ENCODE measurements at places on chromosomes 2 and 18.

- DNase-seq: no peak
Observed at GRCh38 chr2:229752970-229753729, 38.8 kb upstream of the DNER start.

DNA sequence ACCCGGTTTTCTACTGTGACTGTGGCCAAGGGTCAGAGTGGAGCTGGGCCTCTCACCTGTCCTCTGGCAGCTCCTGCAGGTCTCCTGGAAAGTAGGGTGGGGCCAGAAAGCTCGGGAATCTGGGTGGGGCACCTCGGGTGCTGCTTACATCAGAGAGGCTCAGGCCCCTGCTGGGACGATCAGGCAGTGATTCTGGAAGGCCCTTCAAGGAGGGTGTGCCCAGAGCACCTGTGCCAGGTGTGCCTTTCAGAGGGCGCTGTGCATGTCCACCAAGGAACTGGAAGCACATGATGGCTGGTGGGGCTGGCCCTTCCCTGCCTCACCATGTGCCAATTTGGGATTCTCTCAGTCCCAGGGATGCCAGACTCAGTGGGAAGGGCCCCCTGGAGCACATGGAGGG lies 44.0 kb downstream of the ATP6V1C2 start:
- no peak for DNase-seq

DNA sequence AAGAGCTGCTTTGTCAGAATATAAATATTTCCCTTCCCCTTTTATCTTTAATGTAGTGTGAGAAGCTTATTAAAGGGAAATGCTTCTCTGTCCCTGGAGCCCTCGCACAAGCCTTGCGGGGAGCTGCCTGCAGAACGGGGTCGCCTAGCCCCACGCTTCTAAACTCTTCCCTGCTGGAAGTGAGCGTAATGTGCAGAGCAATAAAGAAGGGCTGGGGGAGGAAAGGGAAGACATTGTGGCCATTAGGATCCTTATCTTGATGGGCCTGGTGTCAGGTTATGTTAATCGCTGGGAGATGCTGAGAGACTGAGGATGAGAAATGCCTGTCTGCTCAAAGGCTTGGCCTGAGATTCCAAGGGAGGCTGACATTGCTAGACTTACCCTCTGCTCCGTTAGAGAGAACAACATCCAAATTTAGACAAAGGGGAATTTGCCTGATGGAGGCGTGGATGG lies 18.9 kb upstream of the FZD7 start:
- DNase-seq: no peak

GRCh38 chr2:88831792-88832248 lies 140.3 kb downstream of the RPIA start:
- DNase-seq: no peak

DNA sequence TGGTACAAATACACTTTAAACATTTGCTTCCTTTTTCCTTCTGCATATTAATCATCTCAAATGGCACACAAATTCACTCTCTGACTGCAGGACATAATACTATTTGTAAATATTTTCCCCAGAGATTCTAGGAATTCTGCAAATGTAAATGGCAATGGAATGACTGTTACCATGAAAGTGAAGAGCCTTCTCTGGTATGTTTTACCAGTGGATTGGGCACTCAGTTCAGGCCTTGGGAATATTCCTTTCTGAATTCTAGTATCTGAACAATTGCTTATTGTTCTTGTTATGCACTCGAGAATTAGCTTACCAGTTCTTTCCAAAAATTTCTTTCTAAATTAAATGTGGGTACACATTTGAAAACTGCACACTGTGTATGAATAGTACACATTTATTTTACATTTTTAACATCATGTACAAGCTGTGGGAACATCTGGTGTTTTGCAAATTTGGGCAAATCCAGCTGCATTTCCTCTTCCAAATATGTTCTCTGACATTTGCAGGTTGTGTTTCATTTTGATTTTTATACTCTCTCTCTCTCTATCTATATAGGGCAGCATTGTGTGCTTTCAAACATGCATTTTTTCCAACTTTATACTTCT lies 289.1 kb downstream of the NBAS start:
- no peak for DNase-seq

DNA sequence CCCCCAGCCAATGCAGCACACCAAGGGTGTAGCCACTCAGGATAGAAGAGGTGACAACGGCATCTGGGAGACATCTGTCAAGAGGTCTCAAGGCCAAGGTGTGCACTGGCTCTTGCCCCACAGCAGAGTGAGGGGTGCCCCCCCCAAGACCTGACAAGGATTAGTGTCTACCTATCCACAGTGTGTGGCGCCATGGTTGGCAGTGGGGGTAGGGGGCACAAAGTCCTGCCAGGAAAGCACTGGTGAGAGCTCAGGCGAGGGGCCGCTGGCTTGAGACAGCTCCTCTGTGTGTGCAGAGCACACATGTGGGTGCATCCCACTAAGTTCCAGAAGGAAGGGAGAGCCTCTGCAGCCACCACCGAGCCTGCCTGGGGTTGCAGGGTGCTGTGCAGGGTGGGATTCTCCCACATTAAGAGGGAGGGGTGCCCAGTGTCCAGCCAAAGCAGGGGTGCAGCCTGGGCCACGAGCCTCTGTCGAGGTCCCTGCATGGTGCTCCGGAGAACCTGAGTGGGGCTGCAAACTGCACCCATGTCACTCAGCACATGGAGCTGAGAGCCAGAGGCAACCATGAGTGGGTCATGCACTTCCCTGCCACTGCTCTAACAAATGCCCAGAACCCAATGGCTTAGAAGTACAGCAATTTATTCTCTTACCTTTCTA lies 311.2 kb upstream of the HDAC4 start:
- no peak for DNase-seq

DNA sequence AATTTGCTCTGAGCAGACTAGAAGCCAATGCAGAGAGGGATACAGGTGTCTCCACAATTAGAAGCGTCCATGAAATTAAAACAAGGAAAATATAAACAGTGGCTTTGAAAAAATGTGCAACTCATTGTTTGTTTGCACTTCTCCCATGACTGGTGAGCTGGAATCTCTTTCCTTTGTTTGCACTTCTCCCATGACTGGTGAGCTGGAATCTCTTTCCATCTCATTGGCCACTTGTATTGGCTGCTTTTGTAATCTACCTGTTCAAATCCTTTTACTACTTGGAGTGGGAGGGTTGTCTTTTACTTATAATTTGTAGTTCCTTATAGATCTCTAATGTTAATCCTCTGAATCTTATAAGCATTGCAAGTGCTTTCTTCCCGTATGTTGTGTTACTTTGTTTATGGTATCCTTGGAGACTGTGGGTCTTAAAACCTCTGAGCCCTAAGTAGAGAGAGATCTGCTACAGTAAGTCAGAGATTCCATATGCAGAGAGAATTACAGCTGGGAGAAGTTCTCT lies 94.1 kb downstream of the RTN4 start:
- no peak for DNase-seq

DNA sequence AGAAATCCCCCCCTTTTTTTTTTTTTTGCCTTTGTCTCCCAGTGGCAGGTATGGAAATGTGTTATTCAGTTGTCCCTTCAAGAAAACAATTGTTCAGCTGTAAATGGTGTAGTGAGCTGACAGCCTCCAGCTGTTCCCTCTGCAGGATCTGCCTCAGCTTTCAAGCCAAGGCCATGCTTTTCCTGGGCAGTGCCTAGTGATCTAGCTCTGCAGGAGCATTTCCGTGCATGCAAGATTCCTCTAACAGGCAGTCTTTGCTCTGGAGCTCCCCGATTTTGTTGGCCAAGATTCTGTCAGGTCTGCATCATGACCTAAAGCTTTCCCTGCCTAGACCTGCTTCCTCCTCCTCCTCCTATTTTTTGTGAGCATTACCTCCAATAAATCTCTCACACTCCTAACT lies 300.7 kb upstream of the UBE2E3 start:
- no peak for DNase-seq

DNA sequence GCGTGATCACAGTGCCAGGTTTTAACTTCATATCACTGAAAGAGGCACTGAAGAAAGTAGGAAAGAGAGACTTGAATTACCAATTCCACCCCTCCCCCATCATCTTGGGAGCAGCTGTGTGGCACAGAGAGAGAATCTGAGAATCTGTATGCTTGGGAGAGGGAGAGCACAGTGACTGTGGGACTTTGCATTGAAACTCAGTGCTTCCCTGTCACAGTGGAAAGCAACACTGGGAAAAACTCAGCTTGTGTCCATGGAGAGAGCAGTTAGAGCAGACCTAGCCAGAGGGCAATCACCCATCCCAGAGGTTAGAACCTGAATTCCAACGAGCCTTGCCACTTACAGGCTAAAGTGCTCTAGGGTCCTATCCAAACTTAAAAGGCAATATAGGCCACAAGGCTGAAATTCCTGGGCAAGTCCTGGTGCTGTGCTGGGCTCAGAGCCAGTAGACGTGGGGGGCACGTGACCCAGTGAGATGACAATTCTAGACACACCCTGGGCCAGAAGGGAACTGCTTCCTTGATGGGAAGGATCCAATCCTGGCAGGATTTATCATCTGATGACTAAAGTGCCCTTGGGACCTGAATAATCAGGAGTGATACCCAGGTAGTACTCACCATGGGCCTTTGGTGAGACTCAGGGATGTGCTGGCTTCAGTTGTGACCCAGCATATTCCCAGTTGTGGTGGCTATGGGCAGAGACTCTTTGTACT lies 15.5 kb upstream of the ABCB11 start:
- no peak for DNase-seq

- no peak for DNase-seq
Observed at GRCh38 chr18:73924836-73925235, 222.8 kb downstream of the FBXO15 start.

- DNase-seq: no peak
Observed at GRCh38 chr2:223855426-223855825, 18.0 kb upstream of the AP1S3 start.

GRCh38 chr18:34991561-34991960 lies 49.7 kb upstream of the MAPRE2 start:
- DNase-seq: no peak

GRCh38 chr18:59957957-59958356 lies 58.2 kb downstream of the PMAIP1 start:
- DNase-seq: no peak

DNA sequence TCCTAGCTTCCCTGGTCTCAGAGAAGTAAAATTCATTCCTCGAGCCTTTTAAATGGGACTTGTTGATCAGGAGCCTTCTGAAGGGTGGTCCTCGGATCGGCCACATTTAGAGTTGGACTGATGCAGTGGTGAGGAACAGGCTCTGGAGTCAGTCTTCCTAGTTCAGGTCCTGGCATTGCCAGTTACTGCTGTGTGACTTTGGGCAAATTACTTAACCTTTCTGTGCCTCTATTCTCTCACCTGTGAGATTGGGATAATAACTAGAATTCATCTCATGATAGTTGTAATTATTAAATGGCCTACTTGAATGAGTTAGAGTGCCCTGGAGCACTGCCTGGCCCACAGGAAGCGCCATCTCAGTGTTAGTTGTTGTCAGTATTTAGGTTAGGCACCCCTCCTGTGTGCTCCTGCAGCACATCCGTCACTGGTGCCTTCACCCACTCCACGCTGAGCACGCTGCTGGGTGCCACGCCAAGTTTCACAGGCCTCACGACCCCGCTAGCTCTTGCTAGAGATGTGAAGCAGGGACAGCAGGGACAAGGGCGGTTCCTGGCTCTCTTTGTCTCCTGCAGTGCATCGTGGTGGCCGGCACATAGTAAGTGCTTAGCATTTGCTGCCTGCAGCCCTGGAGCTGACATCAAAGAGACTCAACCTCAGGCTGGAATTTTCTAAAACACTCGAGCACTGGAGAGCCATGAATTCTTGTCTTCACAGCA lies 122.9 kb downstream of the FAM210A start:
- no peak for DNase-seq

GRCh38 chr2:43636621-43637020 lies 439 bp upstream of the PLEKHH2 start:
- no peak for DNase-seq

- DNase-seq: peak; percentile 31
Observed at GRCh38 chr2:237702441-237703391, 75.3 kb downstream of the LRRFIP1 start.

GRCh38 chr2:230614913-230615332 lies 97.7 kb upstream of the CAB39 start:
- no peak for DNase-seq

- DNase-seq: no peak
Observed at GRCh38 chr18:3008541-3008940, 4.4 kb downstream of the LPIN2 start.
